ENCODE measurements at places on chromosomes 11 and 22.

- DNase-seq: no peak
Measured at GRCh38 chr11:20156876-20157613, 3.2 kb downstream of the DBX1 start.

GRCh38 chr11:119779195-119780071 is 50.4 kb upstream of the NECTIN1 start:
- no peak for DNase-seq

GRCh38 chr22:41762980-41763779 is 37.3 kb upstream of the CCDC134 start:
- no peak for DNase-seq

- DNase-seq: no peak
Measured at GRCh38 chr11:111312076-111312475, 13.7 kb downstream of the POU2AF3 start.

DNA sequence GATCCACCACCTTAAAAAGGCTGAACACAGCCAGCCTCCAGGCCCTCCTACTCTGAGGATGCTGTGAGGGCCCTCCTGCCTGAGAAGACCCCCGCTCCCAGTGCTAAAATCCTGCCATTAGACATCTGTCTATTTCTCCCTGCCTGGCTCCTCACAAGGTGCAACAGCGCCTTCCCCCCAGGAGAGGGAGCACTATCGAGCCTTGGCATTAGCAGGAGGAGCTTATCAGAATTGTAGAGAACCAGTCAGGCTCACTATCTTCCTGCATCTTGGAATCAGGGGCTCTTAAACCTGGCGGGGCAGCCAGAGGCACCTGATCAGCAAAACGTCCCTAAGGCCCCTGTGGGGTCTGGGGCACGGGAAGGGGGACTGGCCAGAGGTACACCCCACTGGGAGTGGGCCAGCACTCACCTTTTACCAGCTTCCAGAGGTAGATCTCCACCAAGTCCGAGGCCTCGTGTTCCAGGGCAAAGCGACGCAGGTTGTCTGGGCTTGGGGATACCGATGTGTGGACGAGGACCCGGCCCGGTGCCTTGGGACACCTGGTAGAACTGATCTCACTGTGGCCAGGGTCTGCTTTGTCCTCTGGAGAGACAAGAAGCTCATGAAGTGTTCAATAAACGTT is 28.7 kb downstream of the CHRDL2 start:
- peak; percentile 17 for DNase-seq

- no peak for DNase-seq
Measured at GRCh38 chr11:116579857-116580727, 192.7 kb downstream of the BUD13 start.

DNA sequence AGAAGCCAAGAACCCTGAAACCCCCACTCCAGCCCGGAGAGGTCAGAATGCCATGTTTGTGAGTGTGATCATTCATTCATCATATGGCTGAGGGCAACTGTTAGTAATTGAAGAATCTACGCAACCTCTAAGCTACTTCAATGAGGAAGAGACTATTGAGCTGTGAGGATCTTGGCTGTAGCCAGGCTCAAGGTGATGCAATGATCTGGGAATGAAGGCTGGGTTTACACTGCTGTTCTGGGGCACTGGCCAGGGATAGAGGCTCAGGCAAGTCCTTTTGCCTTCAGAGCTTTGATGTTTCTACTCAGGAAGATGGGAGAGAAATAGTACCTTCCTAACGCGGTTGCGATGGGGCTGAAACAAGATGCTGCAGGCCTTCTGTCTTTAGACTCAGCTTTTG is 12.9 kb downstream of the CRYBB2 start:
- no peak for DNase-seq

- DNase-seq: no peak
Measured at GRCh38 chr22:29663180-29663821, 56.5 kb upstream of the CABP7 start.

DNA sequence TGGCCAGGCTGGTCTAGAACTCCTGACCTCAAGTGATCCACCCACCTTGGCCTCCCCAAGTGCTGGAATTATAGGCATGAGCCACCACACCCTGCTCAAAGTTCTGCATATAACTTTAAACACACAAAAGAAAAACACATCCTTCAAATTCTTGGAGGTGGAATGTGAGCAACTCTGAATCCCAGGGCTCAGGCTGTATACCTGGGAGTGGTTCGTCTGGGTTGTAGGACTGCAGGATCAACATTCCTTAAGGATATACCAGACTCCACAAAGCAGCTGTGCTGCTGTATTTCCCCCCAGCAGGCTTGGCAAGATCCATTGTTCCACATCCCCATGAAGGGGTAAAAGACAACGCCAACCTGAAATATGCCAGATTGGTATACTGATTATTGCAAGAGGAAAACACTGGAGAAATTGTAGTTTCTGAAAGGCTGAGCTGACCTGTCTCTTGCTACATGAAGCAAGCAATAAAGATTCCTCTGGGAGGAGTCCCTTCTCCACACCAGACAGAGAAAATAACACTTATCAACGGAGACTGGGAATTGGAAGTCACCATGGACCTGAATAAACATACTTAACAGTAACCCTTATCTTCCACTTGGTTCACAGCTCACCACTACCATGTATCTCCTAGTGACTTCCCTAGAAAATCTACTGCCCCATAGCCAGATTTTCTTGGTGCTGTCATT is 12.2 kb upstream of the RPS3 start:
- no peak for DNase-seq

DNA sequence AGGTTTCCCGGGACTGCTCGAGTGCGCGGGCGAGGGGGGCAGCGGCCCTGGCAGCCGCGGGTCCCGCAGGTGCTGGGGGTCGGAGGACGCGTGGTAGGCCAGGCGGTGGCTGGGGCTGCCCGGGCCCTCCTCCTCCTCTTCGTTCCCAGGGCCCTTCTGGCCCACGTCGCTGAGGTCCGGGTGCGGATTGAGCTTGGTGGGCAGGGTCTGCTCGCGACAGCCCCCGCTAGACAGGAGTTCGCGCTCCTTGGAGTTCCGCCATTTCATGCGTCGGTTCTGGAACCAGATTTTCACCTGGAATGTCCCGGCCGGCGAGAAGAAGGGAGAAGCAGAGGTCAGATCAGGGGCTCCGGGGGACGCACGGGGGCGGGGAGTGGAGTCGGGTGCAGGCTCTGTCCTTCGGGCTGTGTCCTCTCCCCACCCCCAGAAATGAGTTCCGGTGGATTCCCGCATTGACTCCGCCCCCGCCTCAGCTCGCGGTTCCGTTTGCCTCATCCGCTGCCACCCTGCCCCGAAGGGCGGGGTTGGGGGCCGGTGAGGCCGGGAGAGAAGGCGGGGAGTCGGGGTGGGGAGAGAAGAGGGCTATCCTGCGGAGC is 3.9 kb downstream of the DBX1 start:
- DNase-seq: peak; percentile 25
